Lower leg skin (tissue), 4 donors: ENCODE measurements at places on chromosomes 3 and 15.

DNA sequence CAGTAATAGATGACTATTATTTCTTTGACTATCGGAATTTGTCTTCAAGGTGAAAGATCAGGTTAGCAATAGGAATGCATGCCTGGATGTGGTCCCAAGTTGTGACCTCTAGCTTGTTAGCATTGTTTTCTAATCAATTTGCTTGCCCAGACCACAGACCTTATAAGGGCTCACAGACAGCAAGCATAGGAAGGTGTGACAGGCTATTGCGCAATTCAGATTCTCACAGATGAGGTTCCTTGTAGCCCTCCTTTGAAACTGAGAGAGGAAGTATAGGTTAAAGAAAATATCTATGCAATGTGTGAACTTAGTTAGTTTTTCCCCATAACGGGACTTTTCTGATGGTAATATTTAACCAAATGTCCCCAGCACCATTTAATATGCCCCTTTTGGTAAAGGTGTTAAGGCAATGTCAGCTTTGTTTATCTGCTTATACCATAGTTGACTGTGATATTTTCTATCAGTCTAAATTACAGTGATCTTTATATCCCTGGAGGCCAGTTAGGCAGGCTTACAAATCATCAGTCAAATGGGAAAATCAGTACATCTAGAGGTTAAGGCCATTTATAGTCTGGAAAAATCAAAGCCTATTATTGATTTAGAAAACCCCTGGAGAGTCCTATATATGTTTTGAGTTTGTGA, 168.1 kb upstream of the MBNL1 start:
- no peak for DNase-seq

DNA sequence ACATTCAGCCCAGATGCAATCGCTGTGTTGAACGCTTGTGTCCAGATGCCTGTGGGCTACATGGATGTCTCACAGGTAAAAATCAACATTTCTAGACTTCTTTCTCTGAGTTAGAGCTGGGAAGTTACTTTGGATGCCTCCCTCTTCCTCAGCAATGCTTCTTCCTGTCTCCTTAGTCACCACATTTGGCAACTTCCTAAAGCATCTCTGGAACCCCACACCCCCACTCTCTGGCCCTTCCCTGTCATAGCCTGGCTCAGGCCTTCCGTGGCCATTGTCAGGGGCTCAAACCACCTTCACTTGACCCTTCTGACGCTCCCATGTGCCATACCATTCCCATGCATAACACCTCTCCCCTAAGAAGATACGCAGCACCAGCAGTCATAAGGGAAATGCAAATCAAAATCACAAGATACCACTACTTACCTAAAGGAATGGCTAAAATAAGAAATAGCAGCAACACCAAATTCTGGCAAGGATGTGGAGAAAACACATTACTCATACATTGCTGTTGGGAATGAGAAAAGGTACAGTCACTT, 21.6 kb upstream of the RGMA start:
- no peak for DNase-seq

DNA sequence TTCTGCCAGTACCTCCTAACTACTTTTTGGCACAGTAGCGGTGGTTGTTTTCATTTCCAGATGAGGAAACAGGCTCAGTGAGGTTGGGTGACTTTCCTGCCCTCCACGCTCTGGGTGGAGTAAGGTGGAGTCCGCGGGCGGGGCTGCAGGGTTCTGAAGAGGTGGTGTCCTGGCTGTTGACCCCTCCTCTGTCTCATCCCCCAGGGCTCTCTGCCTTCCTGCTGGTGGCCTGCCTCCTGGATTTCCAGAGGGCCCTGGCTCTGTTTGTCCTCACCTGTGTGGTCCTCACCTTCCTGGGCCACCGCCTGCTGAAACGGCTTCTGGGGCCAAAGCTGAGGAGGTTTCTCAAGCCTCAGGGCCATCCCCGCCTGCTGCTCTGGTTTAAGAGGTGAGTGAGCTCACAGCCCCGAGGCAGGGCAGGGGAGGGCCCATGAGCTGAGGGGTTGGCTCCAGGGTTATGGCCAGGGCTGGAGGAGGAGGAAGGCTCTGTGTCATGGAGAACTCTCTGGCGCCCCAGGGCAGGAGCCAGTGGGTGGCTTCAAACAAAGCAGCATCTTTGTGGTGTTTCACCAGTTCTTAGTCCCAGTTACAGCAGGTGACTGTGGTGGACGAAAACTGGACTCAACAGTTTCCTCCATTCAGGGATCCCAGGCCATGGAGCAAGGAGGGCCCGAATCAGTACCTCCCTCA, 10.4 kb downstream of the SLC28A1 start:
- DNase-seq: no peak

DNA sequence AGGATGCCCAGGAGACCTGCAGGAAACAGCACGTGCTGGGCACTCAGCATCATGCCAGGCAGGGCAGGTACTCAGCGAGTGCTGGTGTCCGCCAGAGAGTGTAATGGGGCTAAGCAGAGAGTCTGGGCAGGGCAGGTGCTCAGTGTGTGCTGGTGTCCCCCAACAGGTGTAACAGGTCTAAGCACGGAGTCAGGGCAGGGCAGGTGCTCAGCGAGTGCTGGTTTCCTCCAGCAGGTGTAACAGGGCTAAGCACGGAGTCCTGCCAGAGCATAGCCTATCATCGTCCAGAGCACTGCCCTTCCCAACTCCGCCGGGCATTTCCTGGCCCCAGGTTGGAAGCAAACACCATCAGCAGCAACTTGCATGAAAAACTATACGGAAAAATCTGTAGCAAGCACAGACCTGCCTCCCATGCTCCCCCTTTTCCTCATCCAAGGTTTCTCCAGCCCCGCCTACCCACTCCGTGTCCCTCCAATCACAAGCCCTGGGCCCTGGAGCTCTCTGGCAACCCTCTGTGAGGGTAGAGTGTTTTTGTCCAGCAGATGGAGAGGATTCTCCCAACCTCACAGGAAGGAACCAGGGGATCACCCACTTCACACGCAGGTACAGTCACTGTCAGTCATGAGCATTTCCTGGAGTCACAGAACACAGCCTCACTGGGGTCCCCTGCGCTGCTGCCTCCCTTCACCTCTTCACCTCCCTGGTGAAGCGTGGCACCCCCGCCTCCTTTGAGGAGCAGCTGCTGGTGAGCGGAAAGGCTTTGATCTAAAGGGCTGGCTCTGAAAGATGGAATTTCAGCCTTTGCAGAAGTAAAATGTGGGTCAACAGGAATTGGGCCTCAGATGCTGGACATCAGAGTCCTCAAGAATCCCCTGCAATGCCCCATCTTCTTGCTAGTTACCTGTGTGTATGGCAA, 302.5 kb downstream of the OCA2 start:
- DNase-seq: no peak

GRCh38 chr3:108899530-108899929, 54.1 kb downstream of the GUCA1C start:
- DNase-seq: no peak

DNA sequence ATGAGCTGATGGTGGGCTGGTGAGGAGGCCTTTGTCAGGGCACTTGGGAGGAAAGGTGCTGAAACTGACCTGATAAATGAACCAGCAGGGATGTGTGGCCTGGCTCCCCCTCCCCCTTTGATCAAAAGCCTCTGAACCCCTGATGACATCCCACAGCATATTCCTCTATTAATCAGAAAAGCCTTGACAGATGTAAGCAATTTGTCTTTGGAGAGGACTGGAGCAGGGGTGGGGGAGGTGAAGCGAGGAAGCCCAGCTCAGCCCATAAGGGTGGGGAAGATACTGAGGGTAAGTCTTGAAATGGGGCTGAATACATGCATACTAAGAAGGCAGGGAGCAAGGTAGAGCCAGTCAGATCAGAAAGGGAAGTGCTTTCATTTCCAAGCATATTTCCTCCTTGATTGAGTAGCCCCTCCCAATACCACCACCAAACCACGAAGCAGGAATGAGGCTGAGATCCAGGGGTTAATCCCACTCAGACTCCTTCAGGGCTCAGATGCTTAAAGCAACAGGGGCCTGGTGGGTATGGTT, 34.7 kb upstream of the MRPS22 start:
- no peak for DNase-seq

DNA sequence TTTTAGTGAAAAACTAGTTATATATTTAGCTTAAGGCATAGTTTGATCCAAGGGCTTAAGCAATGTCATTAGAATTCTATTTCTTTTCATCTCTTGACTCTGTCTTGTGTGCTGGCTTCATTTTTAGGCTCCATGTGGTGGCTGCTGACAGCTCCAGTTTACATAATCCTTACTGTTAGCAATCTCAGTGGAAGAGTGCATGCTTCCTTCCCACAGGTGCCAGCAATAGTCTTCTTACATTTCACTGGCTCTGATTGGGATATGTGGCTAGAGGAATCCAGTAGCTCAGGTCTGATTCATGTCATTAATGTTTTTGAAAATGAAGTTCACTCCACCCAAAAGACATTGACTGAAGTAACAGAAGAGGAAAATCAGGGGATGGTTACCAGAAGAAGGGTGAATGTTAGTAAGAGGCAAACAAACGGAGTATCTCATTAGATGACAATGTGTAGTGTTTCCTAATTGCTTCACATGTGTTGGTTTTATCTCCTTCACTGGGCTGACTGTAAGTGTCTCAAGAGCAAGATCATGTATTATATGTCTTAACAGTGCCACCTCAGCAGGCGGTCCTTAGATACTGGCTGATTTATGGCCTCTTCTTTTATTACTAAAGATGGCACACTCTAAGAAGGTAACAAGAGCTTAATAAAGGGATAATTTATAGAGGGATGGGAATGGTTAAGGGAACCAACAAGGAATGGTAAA, 25.6 kb upstream of the TCF12 start:
- DNase-seq: no peak

- DNase-seq: no peak
Observed at GRCh38 chr3:59046839-59047238, 3.0 kb downstream of the CFAP20DC start.

DNA sequence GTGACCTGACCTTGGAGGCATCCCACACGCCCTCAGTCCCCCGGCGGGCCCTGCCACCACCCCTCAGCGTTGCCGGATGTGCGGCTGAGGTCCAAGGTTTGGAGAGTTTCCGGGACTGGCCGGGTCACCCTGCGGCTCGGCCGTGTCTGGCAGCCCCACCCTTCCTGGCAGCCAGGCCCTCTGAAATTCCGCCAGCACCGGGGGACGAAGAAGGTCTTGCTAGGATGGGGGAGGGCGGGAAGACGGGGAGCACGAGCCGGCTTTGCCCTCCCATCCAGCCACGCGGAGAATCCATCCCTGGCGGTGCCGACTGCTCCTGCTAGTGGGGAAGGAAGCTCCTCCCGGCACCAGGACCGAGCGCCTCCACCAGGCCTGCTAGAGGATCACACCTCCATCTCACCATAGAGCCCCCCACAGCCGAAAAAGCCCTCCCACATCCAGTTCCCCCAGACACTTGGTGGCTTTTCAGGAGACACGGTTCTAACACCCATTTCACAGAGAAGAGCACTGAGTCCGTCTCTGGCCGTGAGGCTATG, 81.5 kb downstream of the CPN2 start:
- DNase-seq: peak; percentile 62

- DNase-seq: no peak
Observed at GRCh38 chr15:87954793-87955192, 301.7 kb downstream of the NTRK3 start.

DNA sequence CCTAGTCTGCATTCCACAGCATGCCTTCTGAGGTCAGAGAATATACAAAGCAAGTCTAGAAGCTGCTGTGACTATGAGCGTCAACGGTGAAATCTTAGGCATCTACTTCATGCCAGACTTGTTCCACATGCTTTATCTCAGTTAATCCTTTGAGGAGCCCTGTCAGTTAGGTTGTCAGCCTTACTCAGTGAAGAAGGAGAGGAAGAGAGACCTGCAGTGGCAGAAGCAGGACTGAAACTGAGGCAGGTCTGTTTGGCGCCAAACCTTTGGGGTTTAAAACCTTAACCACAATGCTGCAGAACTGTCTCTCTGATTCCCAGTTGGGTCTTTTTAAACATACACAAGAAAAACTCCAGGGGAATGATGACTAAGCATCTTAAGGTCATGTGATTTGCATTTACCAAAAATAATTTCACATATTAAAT, 139.0 kb upstream of the LIPC start:
- DNase-seq: no peak

GRCh38 chr15:70252056-70252950, 154.6 kb upstream of the TLE3 start:
- DNase-seq: peak; percentile 82

- DNase-seq: no peak
Observed at GRCh38 chr3:4528819-4529600, 35.9 kb downstream of the ITPR1 start.

DNA sequence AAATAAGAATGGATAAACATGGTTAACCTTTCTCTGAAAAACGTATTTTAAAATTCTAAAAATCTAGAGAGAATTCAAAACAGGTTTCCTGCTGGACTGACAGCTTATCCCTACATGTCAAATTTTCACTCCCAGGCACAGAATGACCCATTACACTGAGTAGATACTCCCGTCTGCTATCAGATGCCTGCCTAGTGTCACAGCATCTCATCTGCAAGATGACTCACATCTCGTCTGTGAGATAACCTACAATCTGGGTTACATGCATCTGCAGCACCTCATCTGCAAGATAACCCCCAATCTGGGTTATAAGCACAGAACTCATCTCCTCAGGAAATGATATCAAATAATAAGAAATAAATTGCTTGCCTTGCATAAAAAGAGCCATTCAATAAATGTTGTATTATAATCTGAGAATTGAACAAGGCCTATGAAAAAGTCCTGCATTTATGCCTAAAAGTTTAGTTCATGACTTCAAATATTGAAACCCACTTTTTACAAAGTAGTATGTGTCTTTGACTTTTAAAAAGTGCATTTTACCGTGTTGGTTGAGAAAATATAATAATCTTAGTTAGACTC, 188.3 kb upstream of the THBS1 start:
- DNase-seq: no peak

- DNase-seq: no peak
Observed at GRCh38 chr3:104291437-104291851, 1075.3 kb upstream of the ALCAM start.

- no peak for DNase-seq
Observed at GRCh38 chr3:13380971-13381370, 39.2 kb downstream of the NUP210 start.

- no peak for DNase-seq
Observed at GRCh38 chr3:136078421-136079364, 113.2 kb downstream of the PPP2R3A start.

DNA sequence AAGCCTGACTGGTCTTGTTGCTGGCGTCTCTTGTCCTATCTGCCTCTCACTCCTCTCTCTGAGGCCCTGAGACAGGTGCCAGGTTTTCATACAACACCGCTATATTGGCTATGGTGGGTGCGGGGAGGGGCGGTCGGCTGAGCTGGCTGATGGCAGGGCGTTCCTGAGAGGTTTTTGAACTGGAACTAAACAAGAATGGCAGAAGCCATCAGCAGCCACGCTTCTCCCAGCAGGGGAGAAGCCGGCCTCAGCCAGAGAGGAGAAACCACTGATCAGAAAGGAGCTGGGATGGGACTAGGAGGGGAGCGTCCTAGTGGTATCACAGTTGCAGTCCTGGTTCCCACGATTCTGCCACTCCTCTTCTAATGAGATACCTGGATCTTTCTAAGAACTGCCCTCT, 89.9 kb upstream of the PRR23E start:
- no peak for DNase-seq

GRCh38 chr3:21962456-21962855, 211.4 kb upstream of the ZNF385D start:
- no peak for DNase-seq
